Activated naive CD8-positive, alpha-beta T cell treated with anti-CD3 and anti-CD28 coated beads for 36 hours (primary cell): ENCODE measurements at places on chromosomes 7 and 10.
A peak's percentile ranks its signal among the peaks of the same experiment; 100 is the strongest.

- DNase-seq = no peak
Measured at GRCh38 chr10:32943395-32943794, 14.6 kb downstream of the ITGB1 start.

- no peak for DNase-seq
Measured at GRCh38 chr10:124595143-124595883, 133.7 kb downstream of the LHPP start.

- peak; percentile 76 for DNase-seq
Measured at GRCh38 chr10:17023386-17024298, 106.0 kb downstream of the CUBN start.

GRCh38 chr10:17062955-17063484 lies 66.6 kb downstream of the CUBN start:
- no peak for DNase-seq

DNA sequence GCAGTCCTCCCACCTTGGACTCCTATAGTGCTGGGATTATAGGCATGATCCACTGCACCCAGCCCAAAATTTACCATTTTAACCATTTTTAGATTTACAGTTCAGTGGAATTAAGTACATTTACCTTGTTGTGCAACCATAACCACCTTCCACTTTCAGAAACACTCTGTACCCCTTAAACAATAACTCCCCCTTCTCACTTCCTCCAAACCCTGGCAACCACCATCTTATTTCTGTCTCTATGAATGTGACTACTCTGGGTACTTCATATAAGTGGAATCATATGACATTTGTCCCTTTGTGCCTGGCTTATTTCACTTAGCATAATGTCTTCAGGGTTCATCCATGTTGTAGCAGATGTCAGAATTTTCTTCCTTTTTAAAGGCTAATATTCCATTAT lies 33.6 kb downstream of the SUFU start:
- DNase-seq = no peak

GRCh38 chr7:26311798-26312197 lies 20.1 kb downstream of the SNX10 start:
- DNase-seq = no peak

GRCh38 chr7:134186027-134186426 lies 58.9 kb downstream of the LRGUK start:
- DNase-seq = no peak

GRCh38 chr7:29976673-29977415 lies 12.8 kb downstream of the SCRN1 start:
- DNase-seq = no peak

GRCh38 chr10:17682236-17682946 lies 38.4 kb downstream of the STAM start:
- DNase-seq = no peak

DNA sequence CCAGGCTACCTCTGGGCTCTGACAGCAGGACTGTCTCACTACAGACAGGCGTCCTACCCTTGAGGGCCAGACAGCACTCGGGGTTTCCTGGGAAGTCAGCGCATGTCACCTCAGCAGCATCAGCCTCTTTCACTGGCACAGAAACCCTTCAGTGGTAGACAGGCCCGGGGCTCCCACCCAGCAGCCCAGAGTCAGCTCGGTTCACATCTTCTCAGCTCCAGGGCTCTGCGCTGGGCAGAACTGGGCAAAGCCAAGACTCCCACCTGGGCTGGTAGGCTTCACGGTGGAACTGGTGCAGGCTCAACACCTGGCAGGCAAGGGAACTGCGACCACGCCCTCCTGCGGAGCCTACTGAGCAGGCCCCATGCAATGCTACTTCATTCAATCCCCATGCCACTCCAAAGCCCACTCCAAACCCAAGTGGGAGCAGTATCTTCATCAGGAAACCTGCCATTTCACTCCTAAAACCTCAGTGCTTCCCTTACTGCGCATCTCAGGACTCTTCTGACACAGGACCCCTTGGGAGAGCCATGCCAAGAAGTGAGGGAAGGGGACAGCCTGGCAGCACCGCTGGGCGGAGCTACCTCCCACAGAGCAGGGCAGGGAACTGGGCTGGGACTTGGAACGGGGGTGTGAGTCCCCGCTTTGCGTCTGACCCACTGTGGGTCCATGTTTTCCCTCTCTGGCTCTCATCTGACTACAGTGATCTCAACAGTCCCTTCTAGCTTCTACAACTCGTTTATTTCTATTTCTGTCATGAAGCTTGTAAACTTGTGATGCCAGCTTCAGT lies 60.4 kb downstream of the SCRN1 start:
- DNase-seq = no peak

DNA sequence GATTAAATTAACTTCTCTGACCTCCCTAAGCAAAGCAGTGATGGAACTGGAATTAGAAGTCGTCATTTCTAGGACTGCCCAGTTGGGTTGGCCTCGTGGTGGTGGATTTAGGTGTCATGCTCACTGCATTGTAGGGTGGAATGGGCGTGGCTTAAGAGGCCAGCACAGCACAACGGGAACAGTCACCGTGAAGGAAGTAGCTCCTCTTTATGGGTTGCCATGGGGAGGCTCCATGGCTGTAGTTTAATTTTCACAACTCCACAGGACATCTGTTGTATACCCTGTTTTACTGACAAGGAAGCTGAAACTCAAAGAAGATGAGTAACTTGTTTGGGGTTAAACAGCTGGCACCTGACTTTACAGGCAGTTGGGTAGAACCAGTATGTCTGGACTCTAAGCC lies 208.3 kb downstream of the CELF2 start:
- peak; percentile 78 for DNase-seq

GRCh38 chr7:94697035-94697974 lies 41.4 kb upstream of the SGCE start:
- DNase-seq = no peak

DNA sequence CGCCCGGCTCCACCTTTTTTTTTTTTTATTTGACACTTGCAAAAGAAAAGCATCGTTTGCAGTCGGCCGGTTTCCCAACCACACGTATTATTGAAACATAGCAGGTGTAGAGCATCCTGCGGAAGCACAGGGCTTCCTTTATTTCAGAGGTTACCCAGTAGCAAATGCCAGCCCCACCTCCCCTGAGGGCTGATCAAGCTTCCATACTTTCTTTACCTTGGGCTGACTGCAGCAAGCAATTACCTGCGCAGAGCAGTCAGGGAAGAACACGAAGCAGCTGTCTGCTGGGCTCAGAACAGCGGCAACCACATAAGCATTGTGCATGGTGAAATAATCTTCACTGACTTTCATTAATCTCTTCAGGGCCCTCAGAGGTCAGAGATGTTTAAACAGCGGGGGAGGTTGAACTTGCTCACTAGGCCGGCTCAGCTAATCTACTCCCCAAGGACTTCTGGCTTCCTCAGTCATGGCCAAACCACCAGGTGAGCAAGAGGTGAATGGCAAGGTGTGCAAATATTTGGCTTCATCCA lies 784.7 kb upstream of the AUTS2 start:
- DNase-seq = no peak

- DNase-seq = no peak
Measured at GRCh38 chr10:32374605-32375004, 27.6 kb upstream of the EPC1 start.

DNA sequence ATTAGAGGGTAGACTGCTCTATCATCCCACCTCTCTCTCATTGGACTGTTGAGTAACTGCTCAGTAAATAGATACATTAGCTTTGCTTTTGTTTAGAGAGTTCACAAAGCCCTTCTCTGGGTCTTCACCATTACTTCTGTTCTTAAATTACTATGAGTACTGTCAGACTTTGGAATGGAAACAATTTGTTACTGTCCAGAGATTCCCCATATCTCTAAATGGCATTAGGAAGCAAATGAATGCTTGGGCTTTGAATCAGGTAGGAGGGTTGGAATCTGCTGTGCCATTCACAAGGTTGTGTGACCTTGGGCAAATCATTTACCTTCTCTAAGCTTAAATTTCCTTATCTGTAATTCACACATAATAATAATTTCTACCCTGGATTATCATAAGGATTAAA lies 541.0 kb upstream of the FZD8 start:
- no peak for DNase-seq

DNA sequence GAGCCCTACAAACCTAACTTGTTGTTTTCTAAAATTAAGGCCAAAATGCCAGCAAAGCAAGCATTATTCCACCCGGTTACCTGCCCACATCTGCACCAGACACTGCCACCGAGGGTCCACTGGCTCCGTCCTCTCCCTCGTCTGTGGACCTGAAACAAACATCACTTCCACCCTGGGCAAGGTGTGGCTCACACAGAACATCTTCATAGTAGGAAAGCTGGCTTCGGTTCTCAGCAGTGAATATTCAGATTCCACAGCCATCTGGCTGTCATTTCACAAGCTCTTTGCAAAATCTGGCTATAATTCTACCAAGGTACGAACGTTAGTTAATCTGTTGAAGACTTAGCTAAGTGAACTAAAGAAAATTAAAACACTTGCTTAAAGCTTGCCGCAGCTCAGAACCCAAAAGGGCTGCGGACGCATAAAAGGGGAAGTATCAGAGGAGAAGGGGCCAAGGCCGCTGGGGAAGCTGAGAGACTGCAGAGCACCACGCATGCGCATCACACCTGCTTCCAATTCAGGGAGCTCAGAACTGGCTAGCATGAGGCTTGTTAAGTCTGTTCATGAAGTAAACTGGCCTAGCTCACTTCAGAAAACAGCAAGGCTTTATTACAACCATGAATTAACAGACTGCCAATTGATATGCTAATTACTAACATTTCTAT lies 46.1 kb downstream of the PTPRN2 start:
- DNase-seq = peak; percentile 15

DNA sequence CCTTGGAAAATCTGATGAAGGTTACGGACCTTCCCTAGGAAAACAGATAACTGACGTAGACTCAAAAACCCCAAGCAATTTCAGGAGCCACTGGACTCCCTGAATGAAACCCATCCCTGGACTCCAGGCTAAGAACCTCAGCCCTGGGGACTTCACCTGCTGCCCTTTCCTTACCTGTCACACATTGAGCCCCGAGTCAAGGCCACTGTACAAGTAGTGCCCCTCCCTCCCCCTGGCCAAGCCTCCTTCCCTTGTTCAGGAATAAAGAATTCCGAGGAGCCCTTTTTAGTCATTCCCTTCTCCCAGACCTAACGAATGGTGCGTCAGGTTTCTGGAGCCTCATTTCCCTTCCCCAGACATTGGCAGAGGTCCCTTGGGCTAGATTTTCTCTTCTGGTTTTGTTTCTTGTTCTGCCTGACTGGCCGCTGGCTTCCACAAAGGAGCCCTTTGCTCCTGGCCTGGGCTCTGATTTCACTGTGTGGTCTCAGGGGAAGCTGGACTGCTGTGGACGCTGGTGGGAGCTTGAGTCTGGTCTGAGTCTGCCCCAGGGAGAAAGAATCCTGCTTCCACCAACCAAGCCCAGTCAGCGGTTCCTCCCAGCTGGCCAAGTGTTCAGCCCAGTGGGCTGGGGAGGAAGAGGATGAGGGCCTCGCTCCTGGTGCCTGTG lies 31.7 kb downstream of the ZNF775 start:
- no peak for DNase-seq

DNA sequence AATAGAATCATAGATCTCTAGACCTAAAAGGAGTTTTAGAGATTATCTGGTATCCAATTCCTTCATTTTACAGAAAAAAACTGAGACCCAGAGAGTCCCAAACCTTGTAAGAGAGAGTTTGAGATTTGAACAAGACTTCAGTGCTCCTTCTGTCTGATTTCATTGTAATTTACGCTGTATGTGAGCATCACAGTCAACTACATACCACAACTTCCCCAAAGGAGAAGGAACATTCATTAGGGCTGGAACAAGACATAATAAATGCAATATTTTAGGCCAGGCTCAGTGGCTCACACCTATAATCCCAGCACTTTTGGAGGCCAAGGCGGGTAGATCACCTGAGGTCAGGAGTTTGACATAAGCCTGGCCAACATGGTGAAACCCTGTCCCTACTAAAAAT lies 17.3 kb upstream of the PRKAR2B start:
- DNase-seq = no peak

- no peak for DNase-seq
Measured at GRCh38 chr10:53209944-53210611, 437.5 kb upstream of the MBL2 start.

DNA sequence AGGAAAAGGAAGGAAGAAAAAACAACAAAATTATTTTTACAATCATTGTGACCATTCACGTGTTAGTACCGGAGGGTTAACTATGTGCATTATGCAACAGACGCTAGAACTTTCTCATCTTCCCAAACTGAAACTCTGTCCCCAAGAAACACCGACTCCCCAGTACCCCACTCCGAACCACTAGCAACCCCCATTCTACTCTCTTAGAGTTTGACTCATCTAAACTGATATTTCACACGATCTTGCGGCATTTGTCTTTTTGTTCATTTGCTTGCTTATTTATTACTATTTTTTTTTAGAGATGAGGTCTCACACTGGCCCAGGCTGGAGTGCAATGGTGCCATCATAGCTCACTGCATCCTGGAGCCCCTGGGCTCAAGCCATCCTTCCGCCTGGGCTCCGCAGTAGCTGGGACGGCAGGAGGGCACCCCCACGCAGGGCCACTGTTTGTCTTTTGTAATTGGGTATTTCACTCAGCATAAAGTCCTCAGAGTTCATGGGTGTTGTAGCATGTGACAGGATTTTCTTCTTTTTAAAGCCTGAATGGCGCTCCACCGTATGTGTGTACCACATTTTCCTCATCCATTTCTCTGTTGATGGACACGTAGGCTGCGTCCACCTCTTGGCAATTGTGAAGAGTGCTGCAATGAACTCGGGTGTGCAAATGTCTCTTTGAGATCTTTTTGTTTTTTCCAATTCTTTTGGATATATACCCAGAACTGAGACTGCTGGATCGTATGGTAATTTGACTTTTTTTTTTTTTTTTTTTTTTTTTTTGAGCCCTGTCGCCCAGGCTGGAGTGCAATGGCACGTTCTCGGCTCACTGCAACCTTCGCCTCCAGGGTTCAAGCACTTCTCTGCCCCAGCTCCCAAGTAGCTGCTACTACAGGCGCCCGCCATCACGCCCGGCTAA lies 9.5 kb downstream of the MNX1 start:
- no peak for DNase-seq

- DNase-seq = no peak
Measured at GRCh38 chr7:74387606-74388005, 66.1 kb upstream of the GTF2IRD1 start.

DNA sequence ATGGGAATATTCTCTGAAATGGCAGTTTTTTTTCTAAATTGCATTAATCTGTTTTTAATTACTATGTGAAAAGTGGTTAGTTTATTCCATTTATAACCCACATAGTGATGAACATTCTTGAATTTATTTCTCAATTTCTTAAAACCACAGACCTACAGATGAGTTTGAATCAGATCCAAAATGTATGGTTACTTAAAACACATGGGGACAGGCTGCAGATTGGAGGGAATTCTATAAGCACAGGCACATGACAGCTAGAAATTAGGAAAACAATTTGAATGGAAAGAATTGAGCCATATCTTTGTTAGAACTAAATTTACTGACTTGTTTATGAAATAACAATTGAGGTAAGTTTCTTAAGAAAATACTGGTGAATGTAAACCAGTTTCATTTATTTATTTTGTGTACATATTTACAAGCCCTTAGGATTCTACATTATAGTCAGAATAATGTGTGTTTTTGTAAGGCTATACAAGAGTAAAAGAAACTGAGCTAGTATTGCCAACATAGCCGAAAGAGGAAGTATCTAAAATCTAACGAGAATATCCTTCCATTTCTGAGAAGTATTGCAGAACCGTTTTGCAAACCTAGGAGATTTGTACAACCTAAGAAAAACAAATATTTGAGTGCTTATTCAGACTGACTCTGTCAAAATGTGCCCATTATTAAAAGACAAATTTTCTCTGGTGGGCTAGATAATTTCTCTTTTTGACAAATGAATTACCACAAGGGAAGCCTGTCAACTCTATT lies 434.3 kb upstream of the SEMA3D start:
- DNase-seq = no peak
